NCI-H446 treated with DMSO at 0.1 percent for 48 hours (cell line): ENCODE measurements at places on chromosomes 7 and 10.

GRCh38 chr7:122363144-122363543 is 58.6 kb upstream of the FEZF1 start:
- DNase-seq = no peak

- DNase-seq = no peak
These were observed 144.0 kb downstream of the RPS24 start for GRCh38 chr10:78177491-78178185.

DNA sequence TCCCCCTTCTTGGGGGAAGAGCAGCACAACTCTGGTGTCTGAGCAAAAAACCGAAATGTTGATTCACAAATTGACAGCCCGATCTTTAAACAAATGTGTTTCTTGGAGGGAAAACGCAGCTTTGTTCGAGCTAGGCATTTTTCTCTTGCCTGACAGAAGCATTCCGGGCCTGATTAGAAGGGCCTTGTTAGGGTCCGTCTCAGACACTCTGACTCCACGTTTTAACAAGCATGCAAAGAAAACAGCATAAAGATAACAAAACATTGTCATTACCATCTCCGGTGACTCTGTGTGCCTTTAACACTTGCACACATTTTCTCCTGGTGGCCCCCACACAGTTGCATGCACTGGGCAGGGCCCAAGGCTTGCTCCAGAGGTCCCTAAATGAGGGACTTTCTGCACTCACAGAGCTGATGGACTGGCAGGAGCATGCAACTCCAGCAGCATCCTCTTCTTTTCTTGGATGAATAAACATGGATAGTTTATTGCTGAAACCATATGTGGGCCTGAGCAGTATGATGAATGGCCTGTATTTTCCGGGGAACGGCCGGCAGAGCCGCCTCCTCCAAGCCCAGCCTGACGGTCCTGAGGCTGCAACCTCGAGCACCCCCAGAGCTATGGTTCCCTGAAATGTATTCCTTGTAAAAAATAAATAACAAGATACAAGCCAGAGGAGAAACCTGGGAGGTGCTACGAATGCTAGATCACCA is 50.9 kb downstream of the EBF3 start:
- DNase-seq = no peak

GRCh38 chr7:152895527-152895926 is 136.0 kb downstream of the ACTR3B start:
- DNase-seq = no peak

DNA sequence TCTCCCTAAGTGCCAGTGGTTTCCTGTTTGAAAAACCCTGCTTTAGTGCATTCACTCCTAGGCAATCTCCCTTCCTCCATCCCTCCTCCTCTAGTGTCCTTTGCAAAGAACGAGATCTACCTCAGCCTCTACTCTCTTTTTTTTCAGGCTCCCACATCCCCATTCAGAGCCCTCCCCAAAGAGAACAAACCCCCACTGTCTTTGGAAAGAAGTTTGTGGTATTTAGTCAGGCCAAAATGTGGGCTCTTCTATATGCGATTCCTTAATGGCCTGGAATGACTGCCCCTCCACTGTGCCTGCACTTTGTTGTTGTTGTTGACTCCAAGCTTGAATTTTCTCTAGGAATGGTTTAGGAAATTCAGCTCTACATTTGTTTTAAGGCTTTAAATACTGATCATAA is 36.3 kb downstream of the PALS2 start:
- DNase-seq = no peak

- DNase-seq = no peak
These were observed 33.3 kb upstream of the CAPZA2 start for GRCh38 chr7:116829041-116829440.

- DNase-seq = no peak
These were observed 129.0 kb upstream of the TCF7L2 start for GRCh38 chr10:112821038-112821437.

DNA sequence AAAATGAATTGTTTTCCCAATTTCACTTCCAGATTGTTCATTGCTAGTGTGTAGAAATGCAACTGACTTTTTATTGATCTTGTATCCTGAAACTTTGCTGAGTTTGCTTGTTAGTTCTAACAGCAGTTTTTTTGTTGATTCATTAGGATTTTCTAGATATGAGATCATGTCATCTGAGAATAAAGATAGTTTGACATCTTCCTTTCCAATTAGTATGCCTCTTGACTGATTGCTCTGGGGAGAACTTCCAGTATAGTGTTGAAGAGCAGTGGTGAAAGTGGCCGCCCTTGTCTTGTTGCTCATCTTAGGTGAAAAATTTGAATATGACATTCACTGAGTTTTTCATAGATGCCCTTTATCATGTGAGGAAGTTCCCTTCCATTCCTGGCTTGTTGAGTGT is 11.9 kb upstream of the SUN1 start:
- DNase-seq = no peak

GRCh38 chr10:15747632-15748031 is 27.9 kb upstream of the ITGA8 start:
- DNase-seq = no peak

DNA sequence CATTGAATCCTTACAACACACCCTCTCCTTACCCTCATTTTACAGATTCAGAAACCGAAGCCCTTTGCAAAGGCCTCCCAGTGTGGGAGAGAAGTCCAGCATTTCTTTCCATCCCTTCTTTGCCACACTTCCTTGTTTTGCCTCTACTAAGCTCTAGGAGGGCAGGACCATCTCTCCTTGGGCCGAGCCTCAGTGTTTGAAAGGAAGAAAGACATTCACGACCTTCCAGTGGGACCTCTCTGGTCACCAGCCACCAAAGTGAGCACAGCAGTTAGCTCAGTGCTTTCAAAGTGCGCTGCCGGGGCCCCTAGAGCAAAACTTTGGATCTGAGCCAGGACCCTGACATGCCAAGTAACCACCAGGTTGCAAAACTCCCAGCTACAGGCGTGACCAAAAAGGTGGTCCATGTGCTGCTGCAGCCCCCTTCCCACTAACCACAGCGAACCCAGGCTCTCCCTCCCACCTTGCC is 12.4 kb downstream of the CTBP2 start:
- no peak for DNase-seq

DNA sequence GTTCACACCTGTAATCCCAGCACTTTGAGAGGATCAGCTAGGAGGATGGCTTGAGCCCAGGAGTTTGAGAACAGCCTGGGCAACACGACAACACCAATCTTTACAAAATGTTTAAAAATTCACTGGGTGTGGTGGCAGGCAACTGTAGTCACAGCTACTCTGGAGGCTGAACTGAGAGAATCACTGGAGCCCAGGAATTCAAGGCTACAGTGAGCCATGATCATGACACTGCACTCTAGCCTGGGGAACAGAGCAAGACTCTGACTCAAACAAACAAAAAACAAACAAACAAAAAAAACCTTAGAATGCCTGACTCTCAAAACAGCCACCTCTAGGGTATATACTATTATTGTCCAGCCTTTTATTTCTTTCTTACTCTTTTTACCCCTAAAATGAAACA is 56.5 kb upstream of the PAPSS2 start:
- no peak for DNase-seq

DNA sequence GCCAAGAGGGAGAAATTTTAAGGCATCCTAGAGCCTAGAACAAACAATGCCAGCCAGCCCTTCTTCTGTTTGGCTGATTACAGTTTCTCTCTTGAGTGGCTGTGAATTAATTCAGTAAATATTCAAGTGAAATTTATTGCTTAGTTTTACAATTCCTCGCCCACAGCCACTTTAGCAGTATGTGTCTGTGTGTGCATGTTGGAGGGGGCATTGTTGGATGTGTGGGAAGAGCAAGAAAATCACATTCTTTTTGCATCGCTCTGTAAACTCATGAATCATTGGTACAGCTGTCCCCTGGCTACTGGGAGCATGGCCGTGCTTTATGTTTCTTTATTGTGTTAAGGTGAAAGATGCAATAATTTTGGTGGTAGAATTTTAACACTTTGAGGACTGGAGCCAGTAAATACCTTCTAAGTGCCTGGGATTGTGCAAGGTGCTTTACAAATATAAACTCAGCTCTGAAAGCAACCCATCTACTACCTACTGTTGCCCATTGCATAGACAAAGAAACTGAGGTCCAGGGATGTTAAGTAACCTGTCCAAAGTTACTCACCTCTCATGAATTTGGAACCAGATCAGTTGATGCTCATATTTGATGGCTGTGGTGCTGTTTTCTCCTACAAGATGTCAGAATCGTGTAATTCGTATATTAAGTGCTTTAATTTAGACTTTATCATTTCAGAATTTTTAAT is 89.9 kb upstream of the BTBD16 start:
- DNase-seq = no peak

GRCh38 chr7:45203936-45204445 is 46.4 kb downstream of the RAMP3 start:
- no peak for DNase-seq

GRCh38 chr10:4843525-4844180 is 17.6 kb downstream of the AKR1E2 start:
- no peak for DNase-seq

GRCh38 chr10:48600645-48601505 is 4.0 kb downstream of the ARHGAP22 start:
- no peak for DNase-seq

GRCh38 chr10:124644236-124644635 is 99.9 kb downstream of the FAM53B start:
- no peak for DNase-seq

DNA sequence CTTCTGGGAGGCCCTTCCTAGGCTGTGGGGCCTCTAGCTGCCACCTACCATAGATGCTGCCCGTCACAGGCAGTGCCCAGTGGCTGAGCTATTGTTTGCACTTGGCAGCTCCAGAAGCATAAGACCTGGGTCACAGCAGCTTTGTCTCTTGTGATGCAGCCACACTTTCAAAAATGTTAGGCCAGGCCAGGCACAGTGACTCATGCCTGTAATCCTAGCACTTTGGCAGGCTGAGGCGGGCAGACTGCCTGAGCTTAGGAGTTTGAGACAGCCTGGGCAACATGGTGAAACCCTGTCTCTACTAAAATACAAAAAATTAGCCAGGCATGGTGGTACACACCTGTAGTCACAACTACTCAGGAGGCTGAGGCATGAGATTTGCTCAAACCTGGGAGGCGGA is 9.5 kb upstream of the KAZALD1 start:
- DNase-seq = no peak

- no peak for DNase-seq
These were observed 14.7 kb downstream of the CDNF start for GRCh38 chr10:14822879-14823755.

GRCh38 chr7:37986908-37987330 is 66.5 kb downstream of the EPDR1 start:
- DNase-seq = no peak

DNA sequence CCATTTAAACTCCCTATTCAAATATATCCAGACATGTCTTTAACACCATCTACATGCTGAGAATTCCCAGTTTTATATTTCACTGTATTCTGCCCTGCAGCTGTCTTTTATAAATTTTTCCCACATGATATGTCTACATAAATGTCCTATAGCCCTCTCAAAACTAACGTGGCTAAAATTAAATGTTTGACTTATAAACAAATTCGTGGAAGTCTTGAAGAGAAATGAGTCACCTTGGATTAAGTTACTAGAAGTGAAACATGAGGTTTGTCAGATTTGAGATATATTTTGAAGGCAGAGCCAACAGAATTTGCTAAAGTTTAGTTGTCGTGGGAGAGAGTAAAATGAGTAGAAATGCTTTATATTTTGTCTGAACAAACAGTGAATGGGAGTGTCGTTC is 386.9 kb upstream of the CNTNAP2 start:
- no peak for DNase-seq

DNA sequence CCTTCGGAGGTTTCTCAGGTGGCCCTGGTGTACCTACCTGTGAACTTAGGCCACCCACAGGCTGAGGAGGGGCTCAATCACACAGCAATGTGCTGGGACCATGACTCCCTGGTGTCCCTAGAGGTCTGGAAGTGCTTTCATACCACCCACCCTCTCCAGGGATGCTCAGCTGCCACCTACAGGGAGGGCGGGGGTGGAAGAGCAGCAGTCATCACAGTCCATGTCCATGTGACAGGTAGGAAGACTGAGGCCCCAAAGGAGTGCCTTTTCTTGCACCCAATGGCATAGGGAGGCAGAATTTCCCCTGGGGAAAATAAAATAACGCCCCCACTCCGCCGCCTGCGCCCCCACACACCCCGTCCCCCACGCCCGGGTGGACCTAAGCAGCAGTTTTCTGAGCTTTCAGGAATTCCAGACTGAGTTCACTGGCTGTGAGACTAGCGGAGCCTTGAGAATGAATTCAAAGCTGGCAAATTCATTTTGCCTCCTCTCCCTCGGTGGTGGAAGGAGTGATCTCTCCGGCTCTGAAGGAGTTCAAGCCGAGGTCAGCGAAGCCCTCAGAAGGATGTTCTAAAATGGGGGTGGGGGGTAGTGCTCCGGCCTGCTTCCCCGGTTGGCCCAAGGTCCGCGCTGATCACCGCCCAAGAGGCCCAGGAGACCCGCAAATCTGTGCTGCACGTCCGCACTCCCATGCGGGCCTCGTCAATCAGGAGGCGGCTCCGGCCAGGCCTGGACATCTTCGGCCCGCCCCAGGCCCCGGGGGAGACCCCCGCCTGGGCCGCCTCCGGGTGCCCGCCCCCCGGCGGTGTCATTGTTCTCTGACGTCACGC is 2.1 kb upstream of the ZMIZ1 start:
- DNase-seq = no peak

DNA sequence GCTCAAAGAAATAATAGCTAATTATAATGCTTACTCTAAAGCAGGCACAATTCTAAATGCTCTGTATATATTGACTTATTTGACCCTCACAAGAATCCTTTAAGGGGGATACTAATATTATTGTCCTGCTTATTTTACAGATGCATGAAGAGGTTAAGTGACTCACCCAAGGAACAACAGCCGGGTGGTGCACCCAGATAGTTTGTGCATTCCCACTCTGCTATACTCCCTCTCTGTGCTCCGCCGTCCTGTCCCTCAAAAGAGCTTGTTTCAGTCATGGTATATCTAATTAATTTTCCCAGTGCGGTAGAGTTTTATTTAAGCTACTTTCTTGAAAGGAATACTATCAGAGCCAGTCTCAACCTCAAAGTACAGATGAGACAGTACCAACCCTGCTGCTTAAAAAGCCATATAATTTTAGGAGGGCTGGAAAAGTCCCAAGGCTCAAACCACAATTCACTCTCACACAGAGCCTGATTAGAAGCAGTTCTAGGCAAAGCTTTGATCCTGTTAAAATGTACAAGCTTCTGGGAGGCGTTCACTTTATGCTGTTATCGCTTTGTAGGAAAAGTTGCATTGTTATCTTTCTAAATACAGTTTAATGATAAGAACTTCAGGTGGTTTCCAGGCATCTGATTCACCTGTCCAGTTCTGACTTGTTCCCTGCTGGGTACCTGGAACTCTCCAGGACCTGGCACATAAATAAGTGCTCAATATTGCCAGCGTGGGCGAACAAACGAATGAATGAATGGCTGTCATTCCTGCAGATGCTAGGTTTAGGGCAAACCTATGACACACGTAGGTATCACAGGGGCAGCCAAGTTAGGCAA is 261.5 kb upstream of the KLF14 start:
- DNase-seq = no peak

DNA sequence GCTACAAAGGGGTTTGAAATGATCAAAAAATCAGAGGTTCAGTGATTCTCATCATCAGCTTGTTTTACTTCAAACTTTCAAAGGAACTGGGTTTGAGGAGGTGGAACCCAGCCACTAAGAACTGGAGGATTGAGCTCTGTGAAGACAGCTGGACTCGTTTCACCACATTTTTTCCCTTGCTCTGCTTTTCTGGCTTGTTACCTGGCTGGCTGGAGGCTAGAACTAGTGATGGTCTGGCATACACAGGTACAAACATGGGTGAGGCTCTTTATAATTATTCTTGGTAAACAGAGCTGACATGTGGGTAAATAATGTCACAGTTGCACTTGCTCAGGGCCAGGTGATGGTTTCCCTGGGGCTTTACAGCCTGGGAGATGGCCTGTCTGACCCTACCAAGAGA is 352.5 kb downstream of the FGFR2 start:
- no peak for DNase-seq

GRCh38 chr7:35253460-35253709 is 515 bp downstream of the TBX20 start:
- DNase-seq = no peak
